ENCODE measurements at places on chromosomes 12 and 14. TPM values are rescaled to one million over a fixed set of nuclear protein-coding genes. Genes with fewer than 3 reads are reported as not detected.

- no peaks in the 10 kb centered on the region for H3K36me3 ChIP-seq
- no peaks in the 10 kb centered on the region for H3K4me1 ChIP-seq
- no peak for DNase-seq
- H3K27me3 ChIP-seq, result peaks cover 43% of the 10 kb centered on the region
- no peak overlapping the region for H3K4me3 ChIP-seq
Measured at GRCh38 chr14:104546591-104547309, 32.8 kb upstream of the C14orf180 start.

DNA sequence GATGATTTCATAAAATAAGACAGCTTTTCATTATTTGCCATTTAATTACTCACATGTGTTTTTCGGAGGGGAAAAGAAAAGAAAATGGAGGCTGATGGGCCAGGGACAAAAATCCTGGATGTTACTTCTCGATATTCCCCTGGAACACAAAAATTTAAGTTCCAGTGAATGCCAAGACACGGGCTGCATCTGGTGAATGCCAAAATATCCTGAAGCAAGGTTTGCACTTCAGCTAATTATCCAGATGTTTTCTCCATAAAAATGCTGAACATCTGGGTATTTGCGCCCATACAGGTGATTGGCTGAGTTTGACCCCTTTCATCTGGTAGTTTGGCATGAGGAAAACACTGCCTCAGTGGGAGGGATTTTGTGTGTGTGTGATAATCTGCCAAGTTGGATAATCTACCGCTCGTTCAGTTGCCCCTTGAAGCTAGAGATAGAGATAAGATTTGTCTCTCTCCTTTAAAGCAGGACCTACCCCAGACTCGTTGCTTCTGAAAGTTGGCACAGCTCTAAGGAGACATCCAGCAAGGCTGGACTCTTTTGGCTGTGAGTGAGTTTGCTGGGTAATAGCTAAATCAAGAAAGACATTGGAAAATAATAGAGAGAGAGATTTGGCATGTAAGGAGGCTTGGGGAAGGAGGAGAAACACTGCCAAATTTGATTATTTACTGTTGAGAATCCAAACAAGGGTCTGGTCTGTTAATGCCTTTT is 390.0 kb downstream of the EGLN3 start:
- H3K4me1 ChIP-seq, result no peaks in the 10 kb centered on the region
- H3K27ac ChIP-seq, result no peak overlapping the region
- no peaks in the 10 kb centered on the region for H3K27me3 ChIP-seq
- no peak for DNase-seq
- H3K4me3 ChIP-seq, result no peak overlapping the region

DNA sequence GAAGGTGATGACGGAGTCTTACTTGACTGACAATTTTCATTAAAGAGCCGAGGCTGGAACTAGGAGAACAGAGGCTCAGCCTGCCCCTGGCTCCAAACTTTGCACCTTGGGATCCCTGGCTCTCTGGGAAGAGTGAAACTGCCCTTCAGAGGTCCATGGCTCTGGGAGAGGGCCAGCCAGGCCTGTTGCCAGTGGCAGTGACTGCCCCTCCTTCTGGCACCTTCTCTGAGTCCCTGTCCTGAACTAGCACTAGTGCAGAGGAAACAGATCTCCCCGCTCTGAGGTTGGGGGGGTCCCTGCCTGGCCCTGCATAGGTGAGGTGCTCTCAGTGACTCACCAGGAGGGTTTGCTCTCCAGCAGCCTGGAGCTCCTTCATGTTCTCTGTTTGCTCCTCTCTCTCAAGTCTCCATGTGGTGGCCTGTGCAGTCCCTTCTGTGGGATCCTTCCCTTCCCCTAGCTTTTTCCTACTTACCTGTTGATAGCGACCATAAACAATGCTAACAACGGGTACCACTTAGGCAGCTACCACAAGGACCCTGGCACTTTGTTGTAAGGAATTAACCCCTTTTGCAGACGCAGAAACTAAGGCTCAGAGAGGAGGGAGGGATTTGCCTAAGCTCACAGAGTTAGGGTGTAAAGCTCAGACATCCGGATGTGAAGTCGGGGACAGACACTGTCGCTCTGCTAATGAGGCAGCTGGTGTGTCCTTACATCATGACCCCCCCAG is 22.4 kb downstream of the FAM222A start:
- peak; percentile 11 for DNase-seq
- no peak overlapping the region for H3K27ac ChIP-seq
- H3K4me3 ChIP-seq, result no peak overlapping the region

DNA sequence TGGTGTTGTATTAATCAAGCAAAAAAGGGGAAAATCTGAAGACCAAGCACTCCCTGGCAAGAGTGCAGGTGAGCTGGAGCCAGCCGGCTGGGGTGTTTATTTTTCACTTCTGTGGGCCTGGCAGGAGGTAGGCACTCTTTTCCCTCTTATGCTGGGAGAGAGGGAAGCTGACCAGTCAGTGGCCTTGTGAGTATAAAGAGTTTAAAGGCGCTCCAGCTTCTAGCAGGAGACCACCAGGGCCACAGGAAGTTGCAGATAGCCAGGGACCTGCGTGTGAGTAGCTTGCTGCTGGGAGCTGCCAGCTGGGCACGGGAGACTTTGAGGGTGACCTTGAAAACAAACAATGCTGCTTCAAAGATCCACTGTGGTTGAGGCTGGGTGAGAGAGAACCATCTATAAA is 217.4 kb upstream of the PWP1 start:
- H3K4me3 ChIP-seq, result no peak overlapping the region
- no peak overlapping the region for H3K27ac ChIP-seq
- peaks cover 4% of the 10 kb centered on the region for H3K4me1 ChIP-seq
- no peaks in the 10 kb centered on the region for H3K36me3 ChIP-seq
- peaks cover 6% of the 10 kb centered on the region for H3K27me3 ChIP-seq

The RTL1 gene
- not detected for total RNA-seq

The SLC2A13 gene
- 11.6 TPM for total RNA-seq

The GSG1 gene
- total RNA-seq, result not detected

- no peaks in the 10 kb centered on the region for H3K4me1 ChIP-seq
- no peak overlapping the region for H3K27ac ChIP-seq
- no peak overlapping the region for H3K4me3 ChIP-seq
Measured at GRCh38 chr12:39685854-39686657, 66.5 kb upstream of the ABCD2 start.

- H3K27me3 ChIP-seq, result peaks cover 82% of the 10 kb centered on the region
- H3K27ac ChIP-seq, result no peak overlapping the region
- no peak overlapping the region for H3K4me3 ChIP-seq
Measured at GRCh38 chr12:116876151-116876869, 4.9 kb downstream of the HRK start.

GRCh38 chr12:89899651-89900050 is 191.0 kb upstream of the ATP2B1 start:
- no peaks in the 10 kb centered on the region for H3K4me1 ChIP-seq
- H3K27me3 ChIP-seq, result no peaks in the 10 kb centered on the region
- H3K36me3 ChIP-seq, result no peaks in the 10 kb centered on the region

The RND1 gene
- 5.9 TPM for total RNA-seq

The MUCL1 gene
- total RNA-seq, result not detected

DNA sequence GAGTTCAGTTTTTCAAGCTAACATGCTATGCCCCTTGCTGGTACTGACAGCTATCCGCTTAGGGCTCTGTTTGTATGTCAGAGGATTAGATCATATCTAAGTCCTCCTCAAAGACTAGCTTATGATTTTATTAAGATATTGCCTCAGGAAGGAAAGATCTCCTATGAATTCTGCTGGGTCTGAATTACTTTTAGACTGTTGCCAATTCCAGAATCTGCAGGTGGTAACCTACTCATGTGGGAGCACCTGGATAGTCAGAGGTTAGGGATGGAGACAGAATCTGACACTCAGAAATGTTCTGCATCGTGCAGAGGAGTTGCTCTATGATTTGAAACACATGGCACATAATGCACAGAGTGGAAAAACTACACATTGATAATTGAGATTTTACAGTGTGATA is 843.4 kb downstream of the SLC6A15 start:
- DNase-seq, result no peak
- no peak overlapping the region for H3K27ac ChIP-seq
- H3K27me3 ChIP-seq, result no peaks in the 10 kb centered on the region
- no peak overlapping the region for H3K4me3 ChIP-seq

The CFAP54 gene
- total RNA-seq, result 7.9 TPM

The GOLGA5 gene
- 31.9 TPM for total RNA-seq

The C14orf93 gene
- total RNA-seq, result 9.8 TPM

The ARHGEF40 gene
- total RNA-seq, result 28.5 TPM

The AMDHD1 gene
- total RNA-seq, result 1.8 TPM

GRCh38 chr12:67918441-67918840 is 70.8 kb upstream of the IFNG-AS1 start:
- H3K36me3 ChIP-seq, result no peaks in the 10 kb centered on the region
- H3K4me3 ChIP-seq, result no peak overlapping the region
- H3K4me1 ChIP-seq, result no peaks in the 10 kb centered on the region
- no peak overlapping the region for H3K27ac ChIP-seq

The TXNDC16 gene
- total RNA-seq, result 8.2 TPM

The PSMD9 gene
- 36.6 TPM for total RNA-seq

Data from lower lobe of right lung (tissue), 2 donors.